Frontal cortex (tissue), 4 donors: ENCODE measurements at places on chromosomes 11 and 22. TPM values are rescaled to one million over a fixed set of nuclear protein-coding genes. Genes with fewer than 3 reads are reported as not detected.

CCS gene
- total RNA-seq = 19.2 TPM

- DNase-seq = no peak
Observed at GRCh38 chr11:61761440-61762222, 9.2 kb downstream of the MYRF start.

- no peak for DNase-seq
Observed at GRCh38 chr22:37080438-37080837, 28.9 kb downstream of the KCTD17 start.

DNA sequence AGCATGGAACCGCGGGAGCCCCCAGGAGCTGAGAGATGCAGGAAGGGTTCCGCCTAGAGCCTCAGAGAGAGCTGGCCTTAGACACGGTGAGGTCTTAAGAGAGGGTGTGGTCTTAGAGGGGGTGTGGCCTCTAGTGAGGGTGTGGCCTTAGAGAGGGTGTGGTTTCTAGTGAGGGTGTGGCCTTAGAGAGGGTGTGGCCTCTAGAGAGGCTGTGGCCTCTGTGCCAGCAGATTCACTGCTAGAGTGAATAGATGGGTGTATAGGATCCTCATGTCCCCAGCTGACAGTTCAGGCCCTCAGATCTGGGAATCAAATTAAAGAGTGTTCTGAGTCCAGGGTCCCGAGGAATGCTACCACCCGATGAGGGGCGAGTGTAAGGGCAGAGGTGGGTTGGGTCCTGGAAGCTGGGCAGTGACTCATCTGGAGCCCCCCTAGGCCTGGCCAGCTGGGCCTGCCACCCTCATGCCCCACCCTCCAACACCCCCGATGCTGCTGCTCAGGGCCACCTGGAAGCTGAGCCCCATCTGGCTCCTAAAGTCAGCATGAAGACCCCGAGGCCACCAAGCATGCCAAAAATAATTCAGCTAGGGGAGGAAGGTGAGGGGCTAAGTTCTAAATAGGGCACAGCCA, 49.5 kb downstream of the IGF2 start:
- DNase-seq = no peak

GRCh38 chr11:133966921-133967598, 10.3 kb upstream of the IGSF9B start:
- peak; percentile 67 for DNase-seq

DNA sequence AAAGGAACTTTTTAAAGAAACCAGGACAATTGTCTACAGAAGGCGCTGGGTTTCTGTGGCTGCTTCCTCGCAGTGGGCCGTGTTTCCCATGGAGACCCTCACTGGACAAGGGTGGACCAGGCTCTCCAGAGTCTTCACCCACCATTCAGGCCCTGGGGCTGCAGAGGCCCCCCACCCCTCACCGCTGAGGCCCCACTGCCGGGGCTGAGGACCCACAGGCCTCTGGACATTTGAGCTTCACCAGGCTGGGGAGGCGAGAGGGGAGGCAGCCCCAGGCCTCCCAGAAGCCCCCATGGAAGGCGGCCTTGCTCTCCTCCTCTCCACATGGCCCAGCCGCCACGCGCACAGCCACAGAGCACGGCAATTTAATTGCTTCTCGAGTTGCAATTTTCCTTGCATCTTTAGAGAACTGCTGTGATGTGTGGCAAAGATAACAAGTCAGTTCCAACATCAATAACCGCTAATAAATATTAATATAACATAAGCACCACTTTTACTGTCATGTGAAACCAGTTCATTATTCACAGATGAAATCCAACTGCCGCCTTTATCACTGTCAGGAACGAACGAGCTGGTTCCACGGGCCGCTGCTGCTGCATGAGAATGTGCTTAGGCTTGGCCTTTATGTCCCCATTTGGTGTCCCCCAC, 81.0 kb downstream of the PHF21B start:
- no peak for DNase-seq
